ENCODE measurements at places on chromosomes 5 and 9.
A peak's percentile ranks its signal among the peaks of the same experiment; 100 is the strongest.

- no peak for DNase-seq
Observed at GRCh38 chr9:15127831-15128230, 179.2 kb downstream of the TTC39B start.

- DNase-seq, result no peak
Observed at GRCh38 chr5:172178301-172178987, 9.6 kb downstream of the STK10 start.

DNA sequence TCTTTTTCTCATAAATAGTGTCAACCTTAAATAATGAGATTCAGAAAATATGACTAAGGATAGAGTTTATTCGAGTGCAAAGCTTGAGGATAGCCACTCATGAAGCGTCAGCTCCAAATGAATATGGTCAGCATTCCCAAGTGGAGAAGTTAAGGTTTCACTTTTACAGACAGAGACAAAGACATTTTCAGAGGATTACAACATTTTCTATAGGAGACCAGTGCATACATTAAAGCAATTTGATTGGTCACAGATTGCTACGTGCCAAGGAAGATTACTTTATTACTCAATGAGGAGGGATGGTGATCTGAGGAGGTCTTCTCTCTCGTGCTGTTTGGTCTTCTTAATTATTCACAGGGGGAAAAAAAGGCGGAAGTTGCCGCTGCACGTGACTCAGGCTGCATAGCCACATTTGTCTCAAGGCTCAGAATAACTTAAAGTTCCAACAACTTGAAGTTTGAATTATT is 60.1 kb upstream of the SPATA31C2 start:
- DNase-seq, result no peak

GRCh38 chr5:178454303-178454702 is 135.9 kb downstream of the COL23A1 start:
- no peak for DNase-seq

- DNase-seq, result no peak
Observed at GRCh38 chr5:72282878-72283277, 37.2 kb downstream of the MRPS27 start.

- DNase-seq, result no peak
Observed at GRCh38 chr5:119291877-119292276, 63.9 kb upstream of the TNFAIP8 start.

DNA sequence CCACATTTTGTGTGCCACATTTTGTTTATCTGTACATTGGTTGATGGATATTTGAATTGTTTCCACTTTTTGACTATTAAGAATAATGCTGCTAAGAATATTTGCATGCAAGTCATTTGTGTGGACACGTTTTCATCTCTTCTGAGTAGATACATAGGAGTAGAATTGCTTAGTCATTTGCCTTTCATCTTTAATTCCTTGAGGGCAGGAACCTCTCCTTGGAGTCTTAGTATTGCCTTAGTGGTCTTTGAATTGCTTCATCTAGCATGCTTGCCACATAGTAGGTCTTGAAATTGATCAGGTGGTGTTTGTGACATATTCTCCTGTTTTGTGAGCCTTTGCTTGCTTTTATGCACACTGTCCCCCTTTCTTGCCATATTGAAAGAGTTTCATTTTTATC is 128.5 kb downstream of the NR3C1 start:
- DNase-seq, result no peak

DNA sequence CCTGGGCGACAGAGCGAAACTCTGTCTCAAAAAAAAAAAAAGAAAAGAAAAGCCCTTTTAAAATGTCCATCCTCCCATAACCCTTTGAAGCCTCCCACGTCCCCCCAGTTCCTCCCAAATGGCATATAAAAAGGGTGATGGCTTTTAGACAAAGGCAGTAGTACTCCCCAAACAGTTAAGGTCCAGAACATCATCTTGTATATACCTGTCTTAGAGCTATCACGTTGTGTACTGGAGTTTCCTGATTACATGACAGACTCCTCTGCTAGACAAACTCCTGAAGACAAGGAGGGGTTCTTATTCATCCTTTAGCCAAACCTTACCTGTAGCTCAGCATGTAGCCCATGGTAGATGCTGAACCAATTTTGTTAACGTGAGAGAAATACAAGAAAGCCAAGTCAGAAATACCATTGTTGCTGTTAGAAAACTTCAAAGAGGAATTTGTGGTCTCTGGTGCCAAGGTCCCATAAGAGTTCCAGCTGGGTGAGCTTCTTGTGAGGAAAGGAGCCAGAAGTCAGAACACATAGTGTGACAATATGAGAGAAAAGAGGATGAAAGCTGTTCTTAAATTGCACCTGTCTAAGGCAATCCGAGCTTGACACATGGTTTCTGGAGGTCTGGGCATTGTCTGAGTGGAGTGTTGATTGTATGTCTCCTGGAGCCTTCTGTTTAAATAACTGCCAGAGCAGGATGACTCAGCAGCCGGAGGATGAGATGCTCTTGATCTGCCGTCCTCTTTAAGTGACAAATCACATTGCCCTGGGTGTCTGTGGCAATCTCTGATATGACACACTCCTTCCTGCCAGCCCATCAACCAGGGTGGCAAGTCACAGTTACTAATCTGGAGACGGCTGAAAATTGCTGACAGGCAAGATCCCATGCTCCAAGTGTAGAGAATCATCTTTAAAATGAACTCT is 69.1 kb downstream of the ARRDC3 start:
- no peak for DNase-seq

DNA sequence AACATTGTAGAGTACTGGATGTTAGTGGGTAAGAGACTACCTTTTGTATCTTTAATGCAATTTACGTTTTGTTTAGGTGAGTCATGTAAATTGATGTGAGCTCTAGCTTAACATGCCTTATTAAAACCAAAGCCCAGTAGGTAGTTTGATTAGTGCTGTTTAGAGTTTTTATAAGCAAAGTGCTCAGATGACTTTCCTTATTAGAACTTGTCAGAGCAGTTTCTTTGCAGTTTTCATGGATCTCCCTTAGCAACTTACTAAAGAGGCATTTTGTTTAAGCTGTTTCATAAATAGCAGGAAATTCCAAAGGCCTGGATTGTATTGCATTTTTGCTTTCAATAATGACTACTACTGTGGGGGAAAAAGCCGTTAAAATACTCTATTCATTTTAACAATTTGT is 14.5 kb downstream of the ZSWIM6 start:
- DNase-seq, result no peak

DNA sequence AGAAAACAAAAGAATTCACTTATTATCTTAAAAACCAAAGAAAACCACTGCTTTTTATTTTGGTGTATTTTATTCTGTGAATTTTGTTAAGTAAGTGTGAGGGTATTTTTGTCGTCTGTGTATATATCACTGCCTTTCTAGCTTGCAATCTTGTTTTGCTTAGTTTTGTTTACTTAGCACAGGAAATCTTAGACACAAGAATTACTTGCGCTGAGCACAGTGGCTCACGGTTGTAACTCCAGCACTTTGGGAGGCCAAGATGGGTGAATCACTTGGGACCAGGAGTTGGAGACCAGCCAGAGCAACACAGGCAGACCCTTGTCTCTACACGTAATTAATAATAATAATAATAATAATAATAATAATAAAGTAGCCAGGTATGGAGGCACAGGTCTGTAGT is 230.3 kb downstream of the PAPPA start:
- DNase-seq, result no peak

DNA sequence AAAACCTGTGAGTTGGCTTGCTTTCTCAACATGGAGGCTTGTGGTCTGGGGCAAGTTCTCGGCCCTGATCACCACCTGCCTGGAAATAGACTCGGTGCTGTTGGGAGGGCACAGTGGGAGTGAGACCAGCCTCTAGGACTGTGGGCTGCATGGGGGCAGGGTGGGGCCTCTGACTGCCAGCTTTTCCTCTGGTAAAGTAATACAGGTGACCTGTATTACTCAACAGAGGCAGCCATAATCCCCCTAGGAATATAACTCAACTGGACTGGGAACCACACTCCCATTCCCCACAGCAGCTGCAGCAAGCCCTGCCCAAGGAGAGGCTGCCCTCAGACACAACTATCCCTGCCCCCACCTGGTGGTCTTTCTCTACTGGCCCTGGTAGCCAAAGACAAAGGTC is 72.8 kb downstream of the C9orf153 start:
- no peak for DNase-seq

- DNase-seq, result peak; percentile 51
Observed at GRCh38 chr9:125446561-125447094, 185.0 kb downstream of the GAPVD1 start.

GRCh38 chr5:67896930-67897313 is 318.6 kb upstream of the PIK3R1 start:
- no peak for DNase-seq

GRCh38 chr5:89411891-89412290 is 528.9 kb upstream of the MEF2C start:
- DNase-seq, result no peak

GRCh38 chr9:38284588-38285051 is 107.9 kb upstream of the ALDH1B1 start:
- no peak for DNase-seq

- no peak for DNase-seq
Observed at GRCh38 chr5:112647428-112647827, 90.3 kb upstream of the APC start.

DNA sequence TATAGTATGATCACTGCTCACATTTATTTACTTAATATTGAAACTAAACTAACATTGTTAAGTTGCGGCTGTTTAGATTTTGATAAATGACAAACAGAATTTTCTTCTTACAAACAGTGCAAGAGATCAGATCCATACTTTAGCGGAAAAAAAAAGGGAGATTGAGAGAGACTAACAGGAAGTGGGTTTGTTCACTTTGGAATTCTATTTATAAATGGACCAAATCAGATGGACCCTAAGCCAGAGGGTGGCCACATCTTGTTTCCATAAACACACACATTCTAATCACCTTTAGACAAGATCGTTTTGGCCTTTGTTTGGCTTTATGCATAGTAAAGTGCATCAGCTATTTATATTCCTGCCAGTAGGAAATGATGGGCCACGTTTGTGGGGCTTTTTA is 381.4 kb upstream of the CD180 start:
- DNase-seq, result no peak

DNA sequence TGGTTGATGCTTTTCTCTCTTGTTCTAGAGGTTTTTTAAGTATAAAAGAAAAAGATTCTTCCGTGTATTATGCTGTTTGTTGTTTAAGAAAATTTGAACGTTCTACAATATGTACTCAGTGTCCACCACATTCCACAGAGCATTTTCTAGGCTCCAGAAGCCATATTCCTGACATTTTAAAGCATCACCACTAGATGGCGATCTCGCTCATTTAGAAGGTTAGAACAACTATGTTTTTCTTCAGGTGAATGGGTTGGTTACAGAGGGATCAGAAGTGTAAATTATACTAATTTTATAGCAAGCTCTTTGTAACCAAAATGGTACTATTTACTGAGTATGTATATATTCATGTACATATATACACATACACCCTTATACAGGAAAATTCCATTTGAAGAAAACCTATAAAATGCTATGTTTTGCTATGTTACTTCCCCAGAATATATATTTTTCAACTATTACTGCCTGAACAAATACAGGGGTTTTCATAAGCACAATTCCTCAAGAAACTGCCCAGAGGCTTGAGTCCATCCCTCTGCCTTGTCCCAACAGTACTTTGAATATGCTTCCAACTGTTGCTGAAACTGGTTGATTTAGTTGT is 284.3 kb downstream of the CCDC171 start:
- DNase-seq, result no peak

- no peak for DNase-seq
Observed at GRCh38 chr9:116202219-116202912, 48.8 kb downstream of the PAPPA start.

DNA sequence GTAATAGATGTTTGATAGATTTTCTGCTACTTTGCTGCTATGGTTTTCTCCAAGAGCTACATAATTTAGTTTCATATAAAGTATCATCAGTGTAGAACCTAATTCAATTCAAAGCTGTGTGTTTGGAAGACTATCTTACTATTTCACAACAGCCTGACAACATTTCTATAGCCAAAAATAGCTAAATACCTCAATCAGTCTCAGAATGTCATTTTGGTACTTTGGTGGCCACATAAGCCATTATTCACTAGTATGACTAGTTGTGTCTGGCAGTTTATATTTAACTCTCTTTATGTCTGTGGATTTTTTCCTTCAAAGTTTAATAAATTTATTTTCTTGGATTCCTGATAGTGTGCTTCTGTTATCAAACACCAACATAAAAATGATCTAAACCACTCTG is 35.1 kb upstream of the CCDC152 start:
- DNase-seq, result no peak

- DNase-seq, result no peak
Observed at GRCh38 chr5:149802008-149802680, 72.0 kb downstream of the PPARGC1B start.

DNA sequence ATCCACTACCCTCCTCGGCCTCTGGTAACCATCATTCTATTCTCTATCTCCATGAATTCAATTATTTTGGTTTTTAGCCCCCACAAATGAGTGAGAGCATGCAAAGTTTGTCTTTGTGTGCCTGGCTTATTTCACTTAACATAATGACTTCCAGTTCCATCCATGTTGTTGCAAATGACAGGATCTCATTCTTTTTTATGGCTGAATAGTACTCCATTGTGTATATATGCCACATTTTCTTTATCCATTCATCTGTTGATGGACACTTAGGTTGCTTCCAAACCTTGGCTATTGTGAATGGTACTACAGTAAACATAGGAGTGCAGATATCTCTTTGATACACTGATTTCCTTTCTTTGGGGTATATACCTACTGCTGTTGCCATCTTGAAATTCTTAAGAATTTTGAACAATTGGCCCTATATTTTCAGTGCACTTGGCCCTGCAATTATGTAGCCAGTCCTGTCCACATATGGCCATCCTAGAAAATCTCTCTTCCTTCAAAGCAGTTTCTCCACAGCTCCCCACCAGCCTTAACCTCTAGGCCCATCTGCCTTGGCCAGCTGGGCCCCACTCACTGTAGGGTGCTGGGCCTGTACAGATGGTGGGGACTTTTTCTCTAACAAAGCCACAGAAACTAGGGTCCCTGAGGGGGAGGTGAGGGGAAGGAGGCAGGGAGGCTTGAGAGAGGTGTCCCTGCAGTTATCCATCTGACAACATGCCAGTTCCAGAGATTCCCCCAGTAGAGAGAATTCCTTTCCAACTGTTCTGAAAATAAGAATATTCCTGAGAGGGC is 81.9 kb upstream of the LHFPL2 start:
- no peak for DNase-seq

DNA sequence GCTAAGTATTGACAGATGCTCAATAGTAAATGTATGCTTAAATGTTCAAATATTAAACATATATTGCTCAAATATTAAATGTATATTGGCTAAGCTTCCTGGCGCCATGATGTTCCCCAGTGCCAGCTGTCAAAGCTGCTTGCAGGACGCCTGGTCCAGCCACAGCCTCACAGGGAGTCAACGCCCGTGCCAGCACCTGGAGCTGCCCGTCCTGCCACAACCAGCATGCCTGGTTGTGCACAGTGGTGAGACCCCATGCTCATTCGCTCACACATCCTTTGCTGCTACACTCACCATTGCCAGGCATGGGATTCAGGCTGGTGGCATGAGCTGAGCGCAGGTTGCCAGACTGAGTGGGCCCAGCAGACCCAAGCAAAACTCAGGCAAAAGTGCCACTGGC is 926.9 kb upstream of the EDIL3 start:
- no peak for DNase-seq
